ENCODE measurements at places on chromosomes 12 and 14. TPM values are rescaled to one million over a fixed set of nuclear protein-coding genes. Genes with fewer than 3 reads are reported as not detected.

SSTR1 gene
- 3.4 TPM for total RNA-seq

KRT7 gene
- total RNA-seq: 335 TPM

- DNase-seq: no peak
Measured at GRCh38 chr12:67957383-67957782, 31.9 kb upstream of the IFNG-AS1 start.

LRRK2 gene
- total RNA-seq: 28.7 TPM

DNA sequence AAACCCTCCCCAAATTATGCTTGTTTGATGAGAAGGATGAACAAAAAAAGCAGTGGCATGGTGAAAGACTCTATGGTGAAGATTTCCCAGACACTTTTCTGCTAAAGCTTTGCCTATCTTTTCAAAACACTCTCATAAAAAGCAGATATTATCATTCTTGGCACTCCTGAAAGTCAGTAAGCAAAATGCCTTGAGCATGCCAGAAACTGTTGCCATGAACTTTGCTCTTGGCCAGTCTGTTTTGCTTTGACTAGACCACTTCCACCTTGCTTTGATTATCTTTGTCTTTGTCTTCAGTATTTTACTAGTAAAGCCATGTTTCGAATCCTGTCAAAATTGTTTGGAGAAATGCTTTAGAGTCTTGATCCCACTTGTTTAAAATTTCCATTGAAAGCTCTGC is 110.4 kb downstream of the CNTN1 start:
- DNase-seq: no peak

GRCh38 chr12:19752712-19753111 is 313.4 kb downstream of the AEBP2 start:
- DNase-seq: no peak

TMPRSS12 gene
- not detected for total RNA-seq

HCAR2 gene
- not detected for total RNA-seq

HOXC12 gene
- not detected for total RNA-seq

DNA sequence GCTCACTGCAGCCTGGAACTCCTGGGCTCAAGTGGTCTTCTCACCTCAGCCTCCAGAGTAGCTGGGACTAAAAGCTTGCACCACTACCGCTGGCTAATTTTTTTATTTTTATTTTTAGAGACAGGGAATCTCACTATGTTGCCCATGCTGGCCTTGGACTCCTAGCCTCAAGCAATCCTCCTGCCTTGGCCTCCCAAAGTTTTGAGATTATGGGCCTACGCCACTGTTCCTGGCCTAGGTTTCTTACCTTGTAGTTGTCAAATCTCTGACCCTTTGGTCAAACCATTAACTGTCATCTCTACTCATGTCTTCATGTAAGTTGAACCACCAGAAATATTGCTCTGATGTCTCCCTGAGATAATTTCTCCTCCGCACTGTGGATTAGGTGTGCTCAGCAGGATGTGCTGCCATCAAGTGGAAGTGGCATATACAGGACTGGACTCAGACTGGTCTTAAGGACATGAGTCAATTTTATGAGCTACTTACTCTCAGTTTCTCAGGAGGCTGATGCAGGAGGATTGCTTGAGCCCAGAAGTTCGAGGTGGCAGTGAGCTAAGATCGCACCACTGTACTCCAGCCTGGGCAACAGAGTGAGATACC is 28.5 kb downstream of the ACTR6 start:
- DNase-seq: no peak

DNA sequence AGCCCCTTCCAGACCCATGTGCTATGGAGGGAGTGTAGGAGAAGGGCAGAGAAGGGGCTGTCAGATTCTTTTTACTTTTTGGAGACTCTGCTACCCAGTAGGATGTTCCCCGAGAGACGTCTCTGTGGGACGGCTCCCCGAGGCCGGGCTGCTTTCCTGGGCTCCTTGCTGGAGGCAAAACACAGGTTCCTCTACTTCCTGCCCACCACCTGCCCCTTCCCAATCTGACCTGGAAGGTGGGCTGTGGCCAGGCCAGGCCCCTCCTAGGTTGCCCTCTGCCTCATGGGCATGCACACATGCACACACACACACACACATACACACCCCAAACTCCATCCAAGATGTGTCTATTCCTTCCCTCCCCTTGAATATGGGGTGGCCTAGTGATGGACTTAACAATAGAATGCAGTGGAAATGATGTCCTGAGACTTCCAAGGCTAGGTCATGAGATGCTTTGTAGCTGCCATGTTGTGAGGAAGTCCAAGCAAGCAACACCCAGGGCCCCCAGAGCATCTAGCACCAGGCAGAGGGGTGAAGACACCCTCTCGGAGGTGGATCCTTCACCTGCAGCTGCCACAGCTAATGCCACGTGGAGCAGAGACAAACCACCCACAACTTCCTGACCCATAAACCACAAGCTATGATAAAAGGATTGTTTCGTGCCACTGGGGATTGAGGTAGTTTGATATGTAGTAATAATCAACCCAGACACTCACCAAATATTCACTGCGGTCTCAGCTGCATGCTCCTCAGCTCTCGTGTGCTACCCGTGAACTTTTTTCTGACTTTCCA is 1.6 kb upstream of the ASB2 start:
- peak; percentile 26 for DNase-seq

RASAL1 gene
- 0.92 TPM for total RNA-seq

GRCh38 chr12:59629890-59630289 is 34.1 kb downstream of the SLC16A7 start:
- DNase-seq: no peak

GLI1 gene
- 6.2 TPM for total RNA-seq

GRCh38 chr14:75497191-75497590 is 25.1 kb upstream of the BATF start:
- DNase-seq: no peak

RHOJ gene
- 10.4 TPM for total RNA-seq

DNA sequence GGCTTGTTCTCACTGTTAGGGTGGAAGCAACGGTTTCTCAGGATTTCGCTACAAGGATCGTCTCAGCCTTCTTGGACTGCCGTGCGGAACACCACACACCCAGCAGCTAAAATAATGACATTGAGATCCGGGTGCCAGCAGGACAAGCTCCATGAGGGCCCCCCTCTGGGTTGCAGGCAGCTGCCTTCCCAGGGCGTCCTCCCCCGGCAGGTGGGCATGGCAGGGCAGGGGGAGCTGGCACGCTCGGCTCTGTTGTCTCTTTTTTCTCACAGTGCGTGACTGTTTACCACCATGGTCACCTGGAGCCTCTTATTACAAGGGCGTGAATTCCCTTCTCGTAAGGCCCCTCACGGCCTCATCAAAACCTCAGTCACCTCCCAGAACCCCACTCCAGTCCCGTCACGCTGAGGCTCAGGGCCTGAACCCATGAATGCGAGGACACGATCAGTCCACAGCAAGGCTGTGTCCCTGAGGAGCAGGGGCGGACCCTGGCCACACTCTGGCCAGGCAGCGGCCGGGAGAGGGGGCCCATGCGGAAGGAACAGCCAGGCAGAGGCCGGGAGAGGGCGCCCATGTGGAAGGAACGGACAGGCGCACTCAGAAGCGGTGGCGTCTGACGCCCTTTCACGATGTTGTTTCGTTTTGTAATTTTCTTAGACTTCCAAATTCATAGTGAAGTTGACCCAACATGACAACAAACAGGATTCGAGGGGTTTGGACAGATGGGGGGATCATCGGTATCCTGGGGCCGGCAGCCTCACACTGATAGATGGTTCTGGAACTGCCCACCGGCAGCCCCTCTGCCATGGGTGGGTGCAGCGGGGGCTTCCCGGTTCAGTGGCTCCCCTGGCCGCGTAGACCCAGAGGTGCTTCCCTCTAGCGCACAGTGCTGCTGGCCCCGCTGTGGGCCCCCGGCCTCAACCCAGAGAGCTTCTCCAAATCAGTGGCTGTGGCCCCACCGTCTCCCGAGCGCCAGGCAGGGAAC is 10.0 kb downstream of the LRCOL1 start:
- peak; percentile 58 for DNase-seq

DNA sequence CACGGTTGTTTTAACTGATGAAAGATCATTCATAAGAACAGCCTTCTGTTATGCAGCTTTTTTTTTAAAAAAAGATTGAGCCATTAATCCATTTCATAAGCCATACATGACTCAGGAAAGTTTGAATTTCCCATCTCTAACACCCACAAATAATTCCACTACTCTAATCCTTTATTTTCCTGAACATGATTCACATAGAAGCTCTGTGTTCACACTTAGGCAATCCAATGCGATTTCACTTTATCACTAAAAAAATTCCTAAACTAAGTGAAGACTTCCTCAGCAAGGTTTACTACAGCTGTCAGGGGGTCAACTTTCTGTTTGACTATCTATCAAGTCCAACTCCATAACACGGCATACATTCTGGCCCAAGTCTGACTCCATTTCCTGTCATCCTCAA is 25.9 kb downstream of the PKP2 start:
- DNase-seq: no peak

DNA sequence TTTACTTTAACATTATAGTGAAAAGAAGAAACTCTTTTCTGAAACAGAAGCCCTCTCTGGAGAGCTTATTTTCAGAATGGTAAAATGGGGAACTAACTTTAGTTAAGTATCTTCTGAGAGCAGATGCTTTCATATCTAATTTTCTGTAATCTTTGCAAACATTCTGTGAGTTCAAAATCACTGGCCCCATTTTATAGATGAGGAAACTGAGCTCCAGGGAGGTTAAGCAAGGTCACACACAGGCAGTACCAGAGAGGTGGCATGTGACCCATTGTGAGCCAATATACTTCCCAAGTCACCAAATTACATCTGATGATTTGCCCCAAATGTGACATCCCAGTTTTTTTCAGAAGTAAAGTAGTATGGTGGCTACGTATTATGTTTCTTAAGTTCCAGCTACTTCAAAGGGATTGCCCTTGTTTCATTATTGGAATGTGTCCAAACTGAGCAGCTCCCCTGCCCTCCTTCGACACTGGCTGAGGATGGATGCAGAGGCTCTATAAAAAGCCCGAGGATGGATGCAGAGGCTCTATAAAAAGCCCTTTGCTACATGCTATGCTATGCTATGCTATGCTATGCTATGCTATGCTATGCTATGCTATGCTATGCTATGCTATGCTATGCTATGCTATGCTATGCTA is 36.2 kb upstream of the NUDT4 start:
- no peak for DNase-seq

DNA sequence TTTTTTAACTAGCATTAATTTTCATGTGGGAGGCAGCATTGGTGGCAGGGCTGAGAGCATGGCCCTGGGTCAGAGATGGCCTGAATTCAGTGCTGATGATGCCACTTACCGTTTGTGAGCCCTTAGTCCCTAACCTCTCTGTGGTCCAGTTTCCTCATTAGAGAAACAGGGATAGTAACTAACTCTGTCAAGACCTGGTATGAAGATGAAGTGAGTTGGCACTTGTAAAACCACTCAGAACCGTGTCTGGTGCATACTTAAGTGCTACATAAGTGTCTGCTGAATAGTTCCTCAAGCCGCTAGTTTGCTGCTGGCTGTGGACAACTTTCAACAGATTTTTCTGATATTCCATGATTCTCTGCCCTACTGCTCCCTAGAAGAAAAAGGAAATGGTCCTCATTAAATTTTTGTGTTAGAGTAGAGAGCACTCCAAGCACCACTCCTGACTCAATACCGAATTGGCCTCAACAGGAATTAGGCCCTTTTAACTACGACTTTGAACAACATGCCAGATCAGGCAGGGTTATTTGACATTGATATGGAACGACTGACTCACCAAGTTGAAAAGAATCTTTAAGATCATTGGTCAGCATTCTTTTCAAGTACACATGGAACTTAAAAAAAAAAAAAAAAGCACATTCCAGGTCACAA is 250.2 kb downstream of the ANO2 start:
- DNase-seq: no peak

- DNase-seq: no peak
Measured at GRCh38 chr12:24544368-24544767, 404.5 kb downstream of the BCAT1 start.

GPRC5D gene
- not detected for total RNA-seq

GRCh38 chr14:104317975-104318557 is 179.7 kb downstream of the KIF26A start:
- DNase-seq: no peak

- DNase-seq: no peak
Measured at GRCh38 chr12:92224685-92225331, 79.2 kb upstream of the BTG1 start.

CHGA gene
- 0.29 TPM for total RNA-seq

DNA sequence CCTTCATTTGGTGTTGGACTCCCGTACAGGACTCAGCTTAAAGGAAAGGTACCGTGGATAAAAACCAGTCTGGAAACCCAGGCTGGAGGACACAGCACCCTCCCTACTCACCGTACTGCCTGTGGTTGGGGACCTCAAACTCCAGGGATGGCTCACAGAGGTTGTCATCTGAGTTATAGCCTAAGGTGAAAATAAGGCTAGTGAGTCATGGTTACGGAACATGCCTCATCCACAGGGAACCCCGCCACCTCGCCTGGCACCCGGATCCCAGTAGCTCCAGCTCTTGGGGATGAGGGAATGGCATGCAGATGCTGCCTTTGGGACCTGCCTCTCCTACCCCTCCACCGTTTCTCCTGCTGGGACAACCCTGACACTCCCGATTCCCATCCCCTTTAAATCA is 36.8 kb upstream of the GPR68 start:
- no peak for DNase-seq

TAS2R8 gene
- total RNA-seq: not detected

DNA sequence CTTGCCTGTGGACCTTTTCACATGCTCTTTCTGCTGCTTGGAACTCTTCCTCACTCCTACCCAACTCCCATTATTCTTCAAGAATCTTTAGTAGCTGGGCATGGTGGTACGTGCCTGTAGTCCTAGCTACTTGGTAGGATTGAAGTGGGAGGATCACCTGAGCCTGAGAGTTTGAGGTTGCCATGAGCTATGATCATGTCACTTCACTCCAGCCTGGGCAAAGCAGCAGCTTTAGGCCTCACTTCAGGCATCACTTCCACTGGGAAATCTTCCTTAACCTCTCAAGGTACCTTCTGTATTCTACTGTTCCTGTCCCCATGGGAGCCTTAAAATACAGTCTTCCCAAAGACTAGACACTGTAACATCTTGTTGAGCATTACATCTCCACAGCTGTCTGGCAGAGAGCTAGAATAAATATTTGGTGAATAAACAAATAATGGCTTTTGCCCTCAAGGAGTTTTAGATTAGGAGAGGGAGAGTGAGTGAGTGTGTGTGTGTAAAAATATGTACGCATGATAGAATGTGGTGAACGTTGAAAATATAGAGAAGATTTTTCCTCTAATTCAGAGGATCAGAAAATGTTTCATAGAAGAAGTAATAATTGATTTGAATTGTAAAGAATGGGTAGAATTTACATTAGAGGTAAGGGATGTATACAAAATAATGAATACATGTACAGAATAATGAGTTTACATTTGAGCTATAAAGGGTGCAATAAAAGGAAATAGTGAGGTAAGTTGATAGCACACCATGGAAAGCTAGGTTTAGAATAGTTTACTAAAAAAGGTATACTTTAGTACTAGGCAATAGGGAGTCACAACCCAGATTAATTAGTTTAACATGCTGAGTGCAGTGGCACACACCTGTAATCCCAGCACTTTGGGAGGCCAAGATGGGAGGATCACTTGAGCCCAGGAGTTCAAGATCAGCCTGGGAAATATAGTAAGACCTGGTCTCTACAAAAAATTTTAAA is 29.2 kb upstream of the BMAL2 start:
- DNase-seq: no peak

DNA sequence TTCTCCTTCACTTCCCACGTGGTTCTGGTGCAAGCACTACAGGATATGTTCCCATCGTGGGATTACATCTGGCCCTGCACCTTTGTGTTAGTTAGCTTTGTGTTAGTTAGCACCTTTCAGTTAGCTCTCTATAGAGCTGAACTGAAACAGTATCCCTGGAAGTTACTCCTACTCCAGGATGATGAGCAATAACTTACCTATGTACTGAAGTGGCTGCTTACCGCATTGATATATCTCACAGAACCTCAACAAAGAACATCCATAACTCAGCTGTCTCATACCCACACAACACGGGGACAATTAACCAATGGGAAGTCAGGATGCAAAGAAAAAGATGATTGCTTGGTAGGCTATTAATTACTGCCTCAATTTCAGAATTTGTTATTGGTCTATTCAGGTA is 146.6 kb downstream of the ASCL4 start:
- DNase-seq: no peak

Measured in mucosa of gallbladder (tissue), 1 donor.